ENCODE measurements at places on chromosomes 4 and X.
A peak's percentile ranks its signal among the peaks of the same experiment; 100 is the strongest.

DNA sequence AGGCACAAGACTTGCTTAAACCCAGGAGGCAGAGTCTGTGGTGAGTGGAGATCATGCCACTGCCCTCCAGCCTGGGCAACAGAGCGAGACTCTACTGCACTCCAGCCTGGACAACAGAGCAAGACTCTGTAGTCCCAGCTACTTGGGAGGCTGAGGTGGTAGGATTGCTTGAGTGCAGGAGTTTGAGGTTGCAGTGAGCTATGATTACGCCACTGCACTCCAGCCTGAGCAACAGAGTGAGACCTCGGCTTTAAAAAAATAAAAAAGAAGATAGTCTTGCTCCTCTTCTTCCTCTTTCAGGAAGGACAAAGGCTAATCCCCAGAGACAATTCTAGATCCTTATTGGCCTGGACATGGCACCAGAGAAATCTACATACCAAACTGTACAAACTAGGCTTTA, 5.7 kb upstream of the PPEF2 start:
- no peak for DNase-seq

DNA sequence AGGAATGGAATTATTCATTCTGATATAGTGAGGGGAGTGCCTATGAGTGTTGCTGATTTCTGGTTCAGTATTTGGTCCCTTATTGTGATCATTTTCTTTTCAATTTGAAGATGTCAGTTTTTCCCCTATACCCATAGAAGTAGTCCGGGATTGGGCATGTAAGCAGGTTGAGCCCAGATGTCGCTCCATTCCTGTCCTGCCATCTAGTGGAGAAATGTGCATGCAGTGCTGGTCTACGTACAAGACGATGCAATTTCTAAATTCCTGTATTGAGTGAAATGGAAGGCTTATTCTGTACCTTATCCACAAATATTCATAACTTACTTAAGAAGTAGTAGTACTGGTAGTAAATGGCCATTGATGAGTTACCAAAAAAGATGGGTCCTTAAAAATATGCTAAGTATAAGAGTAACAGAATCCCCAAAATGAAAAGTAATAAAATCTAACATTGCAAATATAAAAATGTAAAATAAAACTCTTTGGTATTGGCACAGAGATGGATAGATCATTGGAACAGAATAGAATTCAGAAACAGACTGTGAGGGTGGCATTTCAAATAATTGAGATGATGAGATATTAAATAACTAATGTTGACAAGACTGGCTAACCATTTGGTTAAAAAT, 60.9 kb downstream of the UGT8 start:
- peak; percentile 84 for DNase-seq

DNA sequence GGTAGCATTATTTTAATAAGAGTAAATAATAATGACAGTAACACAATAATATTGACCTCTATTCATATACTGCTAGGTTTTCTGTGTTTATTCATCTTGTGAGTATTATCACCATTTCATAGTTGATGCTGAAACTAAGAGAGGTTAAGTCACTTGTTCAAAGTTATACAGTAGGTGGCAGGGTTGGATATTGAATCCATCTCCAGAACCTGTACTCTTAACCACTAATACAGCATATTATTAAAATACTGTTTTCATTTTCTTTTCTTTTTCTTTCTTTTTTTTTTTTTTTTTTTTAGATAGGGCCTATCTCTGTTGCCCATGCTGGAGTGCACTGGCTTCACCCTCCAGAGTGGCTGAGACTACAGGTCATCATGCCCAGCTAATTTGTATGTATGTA, 7.1 kb upstream of the ELF2 start:
- DNase-seq = no peak

DNA sequence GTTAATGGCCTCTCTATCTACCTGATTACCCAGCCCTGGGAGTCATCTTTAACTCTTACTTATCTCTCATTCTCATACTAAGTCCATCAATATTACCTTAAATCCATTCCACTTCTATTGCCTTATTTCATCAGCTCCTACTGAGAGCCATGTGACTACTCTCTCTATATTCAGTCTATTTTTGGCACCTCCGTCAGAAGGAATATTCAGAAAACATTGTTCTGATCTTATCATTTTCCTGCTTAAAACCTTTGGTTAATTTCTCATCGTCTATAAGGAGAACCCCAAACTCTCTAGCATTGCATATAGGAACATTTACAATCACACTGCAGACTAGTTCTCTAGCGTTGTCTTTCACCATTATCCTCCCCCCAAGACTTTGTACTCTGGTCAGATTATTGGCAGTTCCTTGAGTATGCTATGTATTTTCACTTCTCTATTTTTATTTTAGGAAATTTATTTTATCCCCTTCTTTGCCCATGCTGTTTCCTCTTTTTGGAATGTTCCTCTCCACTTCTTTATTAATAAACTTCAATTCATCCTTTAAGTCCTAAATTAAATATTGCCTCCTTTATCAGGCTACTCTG, 13.7 kb upstream of the AMMECR1 start:
- no peak for DNase-seq

DNA sequence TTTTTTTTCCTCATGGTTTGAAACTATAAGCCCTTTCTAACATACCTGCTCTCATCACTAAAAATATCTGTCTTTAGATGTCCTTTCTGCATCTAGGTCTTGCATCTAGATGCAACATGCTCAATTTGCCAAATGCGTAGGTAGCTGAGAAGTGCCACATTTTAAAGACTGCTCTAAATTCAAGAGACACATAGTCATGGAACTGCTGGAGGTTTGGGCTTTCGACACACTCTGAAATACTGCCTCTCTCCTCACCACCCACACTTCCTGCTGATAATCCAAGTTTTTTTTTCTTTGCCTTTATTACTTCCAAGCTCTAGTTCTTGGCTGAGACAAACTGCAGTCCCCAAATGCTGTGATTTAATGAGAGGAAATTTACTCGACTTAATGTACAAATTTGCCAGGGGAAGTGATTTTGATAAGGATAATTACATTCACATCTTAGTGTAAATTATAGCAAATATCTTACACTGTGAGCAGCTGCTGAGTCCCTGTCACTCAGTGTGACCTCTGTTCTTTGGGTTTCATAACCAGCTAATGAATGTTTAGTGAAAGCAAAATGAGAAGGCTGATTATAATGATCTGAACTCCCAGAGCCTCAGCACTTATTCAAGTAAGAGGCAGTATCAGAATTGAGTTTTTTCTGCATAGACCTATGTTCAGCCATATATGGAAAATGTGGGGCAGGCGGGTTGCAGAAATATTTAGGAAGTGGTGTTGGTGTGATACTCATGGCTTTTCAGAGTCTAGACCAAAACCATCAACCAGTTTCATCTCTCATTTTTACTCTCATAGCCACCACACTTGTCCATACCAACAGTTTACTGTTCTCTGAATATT, 31.3 kb downstream of the DRD5 start:
- peak; percentile 20 for DNase-seq

- no peak for DNase-seq
These were observed 106.2 kb downstream of the SMIM20 start for GRCh38 chr4:26020083-26020668.

DNA sequence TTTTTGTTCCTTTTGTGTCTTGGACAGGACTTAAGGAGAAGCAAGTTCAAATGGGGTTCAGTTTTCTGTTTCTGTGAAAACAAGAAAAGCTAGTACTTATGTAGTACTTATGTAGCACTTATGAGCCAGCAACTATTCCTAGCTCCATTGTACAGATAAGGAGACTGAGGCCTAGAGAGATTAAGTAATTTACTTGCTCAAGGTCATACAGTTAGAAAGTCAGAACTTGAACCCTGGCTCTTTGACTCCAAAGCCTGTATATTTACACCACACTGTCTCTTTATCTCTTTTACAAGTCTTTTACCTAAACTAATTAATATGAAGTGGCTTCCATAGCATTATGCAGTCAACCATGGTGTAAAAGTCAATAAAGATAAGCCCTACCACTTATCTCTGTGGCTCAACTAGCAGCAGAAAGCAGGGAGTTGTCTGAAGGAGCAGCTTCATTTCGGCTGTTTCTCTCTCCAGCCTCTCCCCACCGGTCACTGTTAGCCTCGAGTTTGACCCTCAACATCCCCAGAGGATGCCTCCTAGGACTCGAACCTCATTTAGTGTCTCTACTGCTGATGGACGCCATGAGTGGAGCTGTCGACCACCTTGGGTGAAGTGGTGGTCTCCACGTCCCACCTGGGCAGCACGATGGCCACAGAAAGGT, 209.9 kb downstream of the SHROOM3 start:
- DNase-seq = peak; percentile 28
